ENCODE measurements at places on chromosomes 3 and 15.
A peak's percentile ranks its signal among the peaks of the same experiment; 100 is the strongest.

- no peak for DNase-seq
Measured at GRCh38 chr3:26964836-26965235, 342.3 kb downstream of the LRRC3B start.

- no peak for DNase-seq
Measured at GRCh38 chr15:40364251-40364650, 6.2 kb downstream of the DISP2 start.

GRCh38 chr3:67335813-67336212, 318.6 kb downstream of the SUCLG2 start:
- no peak for DNase-seq

- DNase-seq = no peak
Measured at GRCh38 chr3:151839313-151839631, 25.4 kb downstream of the AADAC start.

DNA sequence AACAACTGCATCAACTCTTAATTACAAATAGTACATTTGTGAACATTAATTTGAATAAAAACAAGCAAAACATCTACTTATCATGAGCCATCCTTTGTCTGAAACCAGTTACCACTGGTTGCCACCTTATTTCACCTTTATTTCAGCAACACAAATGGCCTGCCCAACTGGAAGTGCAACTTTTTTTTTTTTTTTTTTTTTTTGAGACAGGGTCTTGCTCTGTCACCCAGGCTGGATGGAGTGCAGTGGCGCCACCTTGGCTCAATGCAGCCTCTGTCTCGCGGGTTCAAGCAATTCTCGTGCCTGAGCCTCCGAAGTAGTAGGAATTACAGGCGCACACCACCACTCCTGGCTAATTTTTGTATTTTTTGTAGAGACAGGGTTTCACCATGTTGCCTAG, 13.1 kb downstream of the WDR82 start:
- DNase-seq = no peak

GRCh38 chr15:70950953-70951352, 58.3 kb downstream of the LRRC49 start:
- DNase-seq = no peak

GRCh38 chr3:10106919-10107318, 1.1 kb downstream of the FANCD2OS start:
- DNase-seq = no peak

GRCh38 chr3:74080056-74080461, 455.3 kb upstream of the PDZRN3 start:
- DNase-seq = no peak

GRCh38 chr3:39130693-39131265, 22.6 kb downstream of the CSRNP1 start:
- no peak for DNase-seq

- DNase-seq = no peak
Measured at GRCh38 chr15:60699845-60700244, 220.9 kb upstream of the ICE2 start.

DNA sequence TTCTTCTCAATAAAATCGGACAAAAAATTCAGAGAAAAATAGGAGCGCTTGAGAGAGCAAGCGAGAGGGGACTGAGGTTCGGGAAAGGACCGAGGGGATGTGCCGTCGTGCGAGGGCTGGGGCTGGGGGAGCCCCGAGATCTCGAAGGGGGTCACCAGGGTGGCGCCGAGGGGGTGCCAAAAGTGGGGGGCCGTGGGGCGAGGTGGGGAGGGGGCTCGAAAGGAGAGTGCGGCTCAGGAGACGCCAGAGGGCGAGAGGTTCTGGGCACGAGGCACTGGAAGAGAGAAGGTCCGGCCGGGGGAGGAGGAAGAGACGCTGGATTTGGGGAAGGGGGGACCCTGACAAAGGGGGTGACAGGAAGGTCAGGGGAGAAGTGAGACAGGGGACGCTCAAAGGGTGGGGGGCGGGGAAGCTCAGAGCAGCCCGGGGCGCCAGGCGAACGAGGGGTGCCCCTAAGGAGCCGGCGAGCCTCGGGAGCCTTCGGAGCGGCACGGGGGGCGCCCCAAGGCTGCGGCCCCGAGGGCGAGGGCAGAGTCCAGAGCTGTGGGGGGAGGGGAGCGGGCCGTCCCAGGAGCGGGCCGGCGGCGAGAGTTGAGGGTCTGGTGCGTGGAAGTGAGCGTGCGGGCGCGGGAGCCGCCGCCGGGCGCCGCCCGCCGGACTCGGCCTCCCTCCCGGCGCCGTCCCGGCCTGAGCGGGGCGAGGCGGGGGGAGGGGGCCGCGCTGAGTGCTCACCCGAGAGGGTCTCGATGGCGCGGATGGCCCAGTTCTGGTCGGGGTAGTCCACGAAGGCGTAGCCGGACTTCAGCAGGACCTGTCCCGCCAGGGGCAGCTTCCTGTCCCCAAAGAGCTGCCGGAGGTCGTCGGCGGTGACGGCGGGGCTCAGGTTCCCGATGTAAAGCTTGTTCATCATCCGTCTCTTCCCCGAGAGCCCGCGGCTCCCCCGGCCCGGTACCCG, 514 bp downstream of the IGF2BP2 start:
- no peak for DNase-seq

DNA sequence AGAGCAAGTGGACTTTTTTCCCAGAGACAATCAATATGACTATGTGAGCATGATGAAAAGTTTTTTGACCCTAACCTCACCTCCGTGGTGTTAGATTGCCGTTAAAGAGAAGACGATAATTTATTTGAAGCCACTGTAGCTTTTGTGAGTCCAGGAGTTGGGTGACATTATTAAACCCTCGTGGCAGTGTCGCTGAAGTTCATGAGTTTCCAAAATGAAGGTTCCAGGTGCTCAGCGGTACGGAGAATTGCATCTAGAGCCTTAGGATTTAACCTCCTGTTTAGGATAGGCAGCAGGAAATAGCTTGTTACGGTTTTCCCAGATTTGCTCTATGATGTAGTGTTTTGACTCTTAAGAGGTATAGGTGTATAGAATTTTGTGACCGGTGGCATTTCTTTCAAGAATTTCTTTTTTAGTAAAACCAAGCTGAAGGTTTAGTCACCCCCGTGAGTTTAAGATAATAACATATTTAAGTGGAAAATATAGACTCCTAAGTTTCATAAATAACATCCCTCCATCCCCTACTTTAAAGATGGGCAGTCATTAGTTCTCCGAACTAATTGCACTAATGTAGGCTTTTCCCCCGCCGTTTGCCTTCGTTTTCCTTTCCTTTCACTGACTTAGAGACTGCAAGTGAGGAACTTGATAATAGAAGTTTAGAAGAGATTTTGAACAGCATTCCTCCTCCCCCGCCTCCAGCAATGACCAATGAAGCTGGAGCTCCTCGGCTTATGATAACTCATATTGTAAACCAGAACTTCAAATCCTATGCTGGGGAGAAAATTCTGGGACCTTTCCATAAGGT, 2.0 kb downstream of the SMC4 start:
- no peak for DNase-seq

GRCh38 chr3:110849064-110849463, 222.6 kb upstream of the NECTIN3 start:
- no peak for DNase-seq

DNA sequence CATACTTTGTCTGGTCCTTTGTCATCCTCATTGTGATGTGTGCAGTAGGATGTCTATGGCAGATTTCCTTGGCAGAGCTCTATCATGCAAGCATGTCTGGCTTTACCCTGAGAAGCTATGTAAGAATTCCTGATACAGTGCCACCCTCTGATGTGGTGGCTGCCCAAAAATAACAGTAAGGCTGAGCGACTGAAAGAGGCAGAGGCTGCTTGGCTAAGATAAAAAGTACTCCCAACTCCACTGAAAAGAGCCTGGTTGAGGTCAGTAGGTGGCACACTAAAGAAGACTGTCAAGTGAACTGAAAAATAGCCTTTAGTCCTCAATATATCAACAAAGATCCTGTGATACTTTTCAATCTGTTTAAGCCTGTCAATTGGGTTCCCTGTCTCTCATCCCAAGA, 31.7 kb downstream of the BTLA start:
- no peak for DNase-seq

GRCh38 chr3:100682056-100682853, 27.0 kb upstream of the TFG start:
- no peak for DNase-seq

GRCh38 chr15:71800835-71801745, 9.3 kb upstream of the NR2E3 start:
- DNase-seq = peak; percentile 9

DNA sequence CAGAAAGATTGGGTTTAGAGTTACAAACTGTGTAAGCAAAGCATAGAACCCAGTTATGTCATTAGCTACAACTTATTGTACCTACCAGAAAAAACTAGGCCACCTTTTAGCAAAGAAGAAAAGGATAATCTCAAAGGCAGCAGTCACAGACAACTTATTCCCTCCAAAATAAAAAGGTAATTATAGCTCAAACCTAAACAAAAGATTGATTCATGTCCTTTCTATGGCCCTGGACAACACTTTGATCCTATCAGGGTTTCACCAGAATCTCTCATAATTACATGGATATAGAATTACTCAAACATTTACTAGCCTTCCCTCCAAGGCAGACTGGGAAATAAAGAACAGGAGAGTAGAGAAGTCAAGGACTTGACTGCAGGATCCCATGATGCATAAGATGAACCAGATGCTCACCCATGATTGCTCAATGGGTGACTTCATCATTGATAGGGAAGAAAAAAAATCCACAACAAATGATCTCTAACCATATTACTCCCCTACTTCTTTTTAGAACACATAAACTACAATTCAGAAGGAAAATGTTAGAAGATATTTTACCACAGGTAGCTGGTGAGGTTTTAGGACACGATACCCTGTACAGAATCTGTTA, 17.4 kb downstream of the DET1 start:
- DNase-seq = no peak

DNA sequence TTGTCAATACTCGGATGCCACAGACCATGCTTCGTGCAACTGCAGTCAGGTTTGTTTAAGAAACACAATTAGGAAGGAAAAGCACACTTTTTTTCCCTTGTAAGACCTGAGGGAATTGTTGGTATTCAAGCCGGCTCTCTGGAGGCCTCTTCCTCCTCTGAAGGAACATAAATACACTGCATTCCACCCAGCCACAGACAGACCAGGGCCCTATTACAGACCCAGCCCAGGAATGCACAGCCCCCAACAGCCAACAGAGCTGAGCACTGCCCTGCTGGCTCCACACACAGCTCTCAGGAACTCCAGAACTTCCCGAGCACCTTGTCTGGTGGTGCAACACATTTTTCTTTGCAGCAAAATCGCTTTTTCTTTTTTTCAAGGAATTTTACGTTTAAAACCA, 488.7 kb upstream of the PROK2 start:
- DNase-seq = no peak

DNA sequence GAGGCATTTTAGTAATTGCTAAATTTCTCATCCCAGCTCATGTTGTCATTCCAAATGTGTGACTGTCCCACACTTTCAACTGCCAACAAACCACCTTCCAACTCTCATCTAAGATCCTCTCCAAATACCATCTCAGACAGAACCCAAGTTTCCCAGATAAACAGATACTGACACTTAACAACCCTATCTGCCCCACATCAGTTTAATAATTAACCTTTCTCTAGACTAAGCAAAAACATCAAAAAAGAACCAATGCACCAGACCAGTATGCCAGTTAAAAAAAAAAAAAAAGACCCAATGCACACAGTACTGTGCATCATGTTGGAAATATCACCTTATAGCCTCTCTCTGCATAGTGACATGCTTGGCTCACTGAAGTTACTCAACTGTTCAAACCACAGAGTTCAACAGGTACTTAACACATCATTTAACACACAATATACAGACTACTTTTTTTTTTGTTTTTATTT, 5.5 kb downstream of the SFMBT1 start:
- no peak for DNase-seq

DNA sequence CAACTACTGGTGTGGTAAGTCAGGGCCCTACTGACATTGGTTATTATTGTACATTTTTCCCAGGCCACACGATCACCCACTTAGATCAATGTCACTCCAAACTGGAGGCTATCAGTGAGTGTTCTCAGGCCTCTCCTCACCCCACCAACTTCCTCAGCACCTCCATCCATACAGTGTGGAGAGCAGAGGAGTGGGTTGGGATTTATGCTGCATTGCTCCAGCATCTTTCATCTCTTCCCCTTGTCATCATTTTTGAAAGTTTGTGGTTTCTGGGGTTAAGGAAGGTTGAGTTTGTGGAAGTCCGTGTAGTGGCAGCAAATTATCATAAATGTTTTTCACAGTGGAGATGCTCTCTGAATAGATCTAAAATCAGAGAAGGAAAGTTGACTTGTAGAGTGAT, 60.2 kb downstream of the TLNRD1 start:
- DNase-seq = no peak

DNA sequence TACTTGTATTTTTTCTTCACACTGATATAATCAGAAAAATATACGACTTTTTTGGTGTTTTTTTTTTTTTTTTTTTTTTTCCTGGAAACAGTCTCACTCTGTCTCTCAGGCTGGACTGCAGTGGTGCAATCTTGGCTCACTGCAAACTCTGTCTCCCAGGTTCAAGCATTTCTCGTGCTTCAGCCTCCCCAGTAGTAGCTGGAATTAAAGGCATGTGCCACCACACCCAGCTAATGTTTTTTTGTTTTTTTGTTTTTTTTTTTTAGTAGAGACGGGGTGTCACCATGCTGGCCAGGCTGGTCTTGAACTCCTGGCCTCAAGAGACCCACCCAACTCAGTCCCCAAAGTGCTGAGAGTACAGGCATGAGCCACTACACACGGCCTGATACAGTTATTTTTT, 20.8 kb upstream of the DNAAF4 start:
- DNase-seq = no peak

GRCh38 chr3:44803298-44803697, 41.7 kb downstream of the KIF15 start:
- DNase-seq = no peak

DNA sequence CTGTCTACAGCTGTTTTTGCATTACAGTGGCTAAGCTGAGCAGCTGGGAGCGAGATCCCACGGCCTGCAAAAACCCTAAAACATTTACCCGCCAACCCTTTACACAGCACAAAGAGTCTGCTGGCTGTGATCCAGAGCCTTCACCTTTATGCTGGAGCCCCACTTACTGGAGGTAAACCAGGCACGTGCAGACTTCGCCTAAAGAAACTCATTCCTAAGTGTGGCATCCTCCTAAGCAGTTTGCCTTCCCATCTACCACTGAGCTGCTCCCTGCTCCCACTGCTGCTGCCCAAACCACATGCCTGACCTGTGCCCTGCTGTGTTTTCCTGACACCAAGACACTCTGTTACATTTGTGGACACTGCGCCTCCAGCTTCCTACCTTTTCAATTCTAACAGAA, 53.0 kb downstream of the CHSY1 start:
- no peak for DNase-seq

DNA sequence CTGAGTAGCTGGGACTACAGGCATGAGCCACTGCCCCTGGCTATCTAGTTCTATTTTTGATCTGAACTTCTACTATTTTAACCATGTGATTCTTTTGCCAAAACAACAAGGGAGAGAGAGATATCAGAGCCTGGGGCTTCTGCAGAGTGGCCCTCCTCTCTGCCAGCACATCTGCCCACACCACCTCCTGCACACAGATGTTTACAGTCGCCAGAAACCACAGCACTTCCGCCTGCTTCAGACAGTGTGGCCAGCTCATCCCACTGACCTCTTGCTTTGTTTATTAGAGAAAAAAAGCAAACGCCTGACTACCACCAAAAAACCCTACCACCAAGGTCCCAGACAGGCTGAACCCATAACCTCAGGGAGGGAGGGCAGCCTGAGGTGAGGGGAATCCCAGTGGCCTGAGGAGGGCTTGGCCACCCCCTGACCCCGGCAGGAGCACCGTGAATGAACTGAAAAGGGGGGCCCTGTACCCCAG, 85.9 kb upstream of the ABHD2 start:
- no peak for DNase-seq
